Activated effector memory CD4-positive, alpha-beta T cell treated with Interleukin-2 at 50 U/mL for 16 hours (primary cell): ENCODE measurements at places on chromosomes 5 and 9.

- DNase-seq: no peak
Observed at GRCh38 chr5:83846624-83847350, 126.1 kb upstream of the HAPLN1 start.

DNA sequence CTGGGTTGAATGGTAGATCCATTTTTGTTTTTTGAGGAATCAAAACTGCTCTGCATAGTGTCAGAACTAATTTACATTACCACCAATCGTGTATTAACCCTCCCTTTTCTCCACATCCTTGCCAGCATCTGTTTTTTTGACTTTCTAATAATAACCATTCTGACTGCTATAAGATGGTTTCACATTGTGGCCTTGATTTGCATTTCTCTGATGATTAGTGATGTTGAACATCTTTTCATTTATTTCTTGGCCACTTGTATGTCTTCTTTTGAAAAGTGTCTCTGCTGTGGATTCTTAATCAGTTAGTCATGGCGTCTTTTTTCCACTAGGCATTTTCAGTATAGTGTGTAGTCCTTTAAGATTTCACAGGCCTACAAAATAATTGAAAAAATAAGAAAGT, 2144.3 kb upstream of the C9orf72 start:
- DNase-seq: no peak

GRCh38 chr9:21764846-21765245, 37.6 kb upstream of the MTAP start:
- DNase-seq: no peak

DNA sequence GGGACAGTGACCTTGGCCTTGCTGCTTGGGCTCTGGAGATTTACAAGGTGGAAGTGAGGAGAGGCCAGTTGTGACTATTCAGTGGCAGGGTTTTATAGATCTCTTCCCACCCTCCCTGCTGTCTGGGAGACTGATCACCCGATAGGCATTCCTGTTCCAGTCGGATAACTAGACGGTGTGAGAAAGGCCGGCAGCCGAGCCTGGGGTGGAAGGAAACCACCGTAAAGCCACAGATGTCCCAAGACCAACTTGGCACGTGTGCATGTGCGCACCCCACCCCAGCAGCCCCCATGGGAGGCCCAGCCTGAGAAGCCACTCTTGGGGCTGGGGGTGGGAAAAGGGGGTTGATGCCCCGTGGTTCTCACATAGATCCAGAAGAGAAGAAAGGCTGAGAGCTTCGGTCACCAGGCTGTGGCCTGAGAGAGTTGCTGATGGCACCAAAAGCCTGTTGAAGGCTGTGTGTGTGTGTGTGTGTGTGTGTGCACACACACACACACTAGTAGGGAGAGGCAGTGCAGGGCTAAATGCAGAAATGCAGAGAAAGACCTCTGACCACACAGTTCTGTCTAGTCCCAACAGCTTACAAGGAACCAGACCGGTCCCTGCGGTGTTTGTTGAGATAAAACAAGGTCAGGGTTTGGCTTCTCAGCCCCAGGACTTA, 225.8 kb downstream of the FANCC start:
- no peak for DNase-seq

GRCh38 chr5:161311965-161312364, 234.6 kb downstream of the GABRB2 start:
- no peak for DNase-seq

- DNase-seq: no peak
Observed at GRCh38 chr9:136728548-136729123, 14.1 kb downstream of the LCN10 start.

GRCh38 chr5:143214458-143214857, 189.0 kb downstream of the NR3C1 start:
- DNase-seq: no peak

DNA sequence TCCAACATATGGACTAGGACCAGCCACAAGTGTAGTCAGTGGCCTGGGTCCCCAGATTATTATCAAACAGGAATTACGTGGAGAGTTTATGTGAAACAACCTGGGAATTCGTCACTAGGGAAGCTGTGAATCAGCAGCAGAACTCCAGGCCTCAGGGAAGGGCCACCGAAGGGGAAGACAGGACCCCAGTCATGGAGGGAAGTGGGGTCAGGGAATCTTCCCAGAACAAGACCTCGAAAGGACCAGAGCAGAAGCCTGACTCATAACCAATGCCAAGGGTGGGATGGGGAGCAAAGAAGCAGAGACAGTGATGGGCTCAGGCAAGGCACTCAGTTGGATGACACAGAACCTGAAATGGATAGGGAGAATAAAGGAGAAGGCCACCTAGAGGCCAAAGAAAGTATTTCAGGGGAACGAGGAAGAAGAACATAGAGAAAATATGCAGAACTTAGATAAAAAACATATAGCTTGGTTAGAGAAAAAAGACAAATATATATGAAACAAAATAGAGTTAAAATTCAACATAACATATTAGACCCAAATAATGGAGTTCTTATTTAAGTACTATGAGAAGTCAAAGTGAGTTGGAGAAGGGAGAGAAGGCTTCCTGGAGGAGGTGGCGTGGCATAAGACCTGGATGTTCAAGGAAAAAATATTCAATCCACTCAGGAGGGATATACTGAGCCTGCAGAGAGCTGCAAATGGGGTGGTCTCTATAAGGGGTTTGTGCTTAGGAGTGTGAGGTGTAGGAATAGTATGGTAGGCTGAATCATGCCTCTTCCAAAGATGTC, 66.7 kb upstream of the CAST start:
- DNase-seq: no peak

- DNase-seq: no peak
Observed at GRCh38 chr9:92752812-92753404, 11.7 kb downstream of the BICD2 start.

- DNase-seq: no peak
Observed at GRCh38 chr9:37290366-37290939, 132.0 kb upstream of the GRHPR start.
